ENCODE measurements at places on chromosomes 5 and 9.

DNA sequence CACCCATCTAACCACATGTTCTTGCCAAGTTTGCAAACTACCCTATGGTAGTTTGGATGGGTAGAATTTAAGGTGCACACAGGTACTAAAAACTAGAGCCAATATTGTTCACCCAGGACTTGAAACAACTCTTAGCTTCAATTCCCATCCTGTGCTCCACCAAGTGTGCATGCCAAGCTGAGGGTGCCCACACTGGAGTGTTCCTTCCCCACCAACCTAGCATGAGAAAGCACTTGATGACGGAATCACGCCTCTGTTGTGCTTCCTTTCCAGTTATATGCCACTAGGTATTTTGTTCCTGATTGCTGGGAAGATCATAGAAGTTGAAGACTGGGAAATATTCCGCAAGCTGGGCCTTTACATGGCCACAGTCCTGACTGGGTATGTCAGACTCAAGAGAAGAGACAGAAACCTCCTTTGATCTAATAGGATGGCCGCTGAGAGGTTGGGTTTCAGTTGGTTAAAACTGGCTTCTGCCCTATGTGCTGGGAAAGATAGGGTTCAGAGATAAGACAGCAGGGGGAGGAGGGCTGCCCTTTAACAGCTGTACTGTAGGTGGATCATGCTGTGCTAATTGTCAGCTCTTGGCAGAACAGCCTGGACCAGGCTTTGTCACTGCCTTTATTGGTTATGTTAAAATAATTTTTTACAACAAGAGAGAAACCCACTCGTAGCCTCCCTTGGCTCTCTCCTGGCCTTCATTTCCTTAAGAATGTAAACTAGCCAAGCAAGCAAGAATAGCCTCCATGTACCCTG, 83.5 kb downstream of the SLC1A1 start:
- no peak for DNase-seq

- DNase-seq: no peak
Measured at GRCh38 chr5:144198386-144198785, 27.7 kb downstream of the KCTD16 start.

- DNase-seq: peak; percentile 63
Measured at GRCh38 chr9:127776195-127776923, 2.1 kb downstream of the SH2D3C start.

- no peak for DNase-seq
Measured at GRCh38 chr9:133676450-133676849, 40.3 kb downstream of the DBH start.

- no peak for DNase-seq
Measured at GRCh38 chr5:109692852-109693251, 3.1 kb downstream of the MAN2A1 start.

DNA sequence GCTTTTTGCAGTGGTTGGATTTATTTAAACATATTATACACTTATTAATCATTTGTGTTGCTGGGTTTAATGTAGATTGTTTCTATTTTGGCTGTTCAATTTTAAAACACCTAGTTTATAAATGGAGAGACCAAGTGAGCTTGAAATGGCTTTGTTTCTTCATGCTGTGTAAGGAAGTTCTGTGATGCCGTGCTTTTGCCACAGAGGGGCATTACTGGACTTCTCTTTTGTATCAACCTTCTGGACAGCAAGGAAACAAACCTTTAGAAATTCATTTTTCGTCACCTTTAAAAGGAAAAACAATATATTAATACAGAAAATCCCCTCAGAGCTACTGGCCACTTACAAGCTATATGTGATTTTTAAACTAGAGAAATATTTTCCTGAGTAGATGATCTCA, 81.9 kb downstream of the DMRTA1 start:
- no peak for DNase-seq

GRCh38 chr5:156892223-156892622, 42.1 kb downstream of the PPP1R2B start:
- no peak for DNase-seq

DNA sequence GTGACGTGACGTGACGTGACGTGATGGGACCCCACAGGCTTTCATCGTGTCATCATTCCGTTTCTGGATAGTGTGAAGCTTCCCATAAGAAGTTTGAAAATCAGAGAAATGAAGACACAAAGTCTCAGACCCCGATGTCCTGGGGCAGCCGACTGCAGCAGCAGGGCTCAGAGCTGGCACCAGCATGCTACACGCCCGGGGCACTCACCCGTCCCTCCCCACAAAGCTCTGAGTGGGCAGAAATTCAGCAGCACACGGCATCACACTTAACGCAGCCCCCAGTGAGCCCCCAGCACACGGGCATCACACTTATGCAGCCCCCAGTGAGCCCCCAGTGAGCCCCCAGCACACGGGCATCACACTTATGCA, 42.2 kb downstream of the SLC12A7 start:
- no peak for DNase-seq

- DNase-seq: no peak
Measured at GRCh38 chr5:151002250-151002649, 18.1 kb upstream of the GPX3 start.

- no peak for DNase-seq
Measured at GRCh38 chr9:26163931-26164330, 485.7 kb upstream of the TUSC1 start.

GRCh38 chr9:106862110-106862820, 701 bp upstream of the ZNF462 start:
- no peak for DNase-seq

DNA sequence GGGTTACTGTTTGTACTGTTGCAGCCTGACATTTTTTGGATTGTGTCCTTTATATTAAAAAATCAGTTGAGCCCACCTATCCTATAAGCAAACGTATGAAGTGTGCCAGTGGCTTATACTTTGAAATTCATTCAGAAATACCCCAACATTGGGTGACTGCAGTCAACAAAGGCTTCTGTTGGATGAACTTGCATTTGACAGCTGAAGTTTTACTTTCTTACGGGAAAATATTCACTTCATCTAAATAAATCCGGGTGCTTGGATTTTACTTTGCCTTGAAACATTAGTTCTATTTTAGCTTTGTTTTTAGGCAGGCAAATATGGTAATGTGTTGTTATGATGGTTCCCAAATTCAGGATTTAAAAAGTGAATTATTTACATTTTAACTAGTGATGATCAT, 21.7 kb downstream of the EXOSC2 start:
- no peak for DNase-seq

- no peak for DNase-seq
Measured at GRCh38 chr5:146475906-146476305, 28.8 kb downstream of the TCERG1 start.

DNA sequence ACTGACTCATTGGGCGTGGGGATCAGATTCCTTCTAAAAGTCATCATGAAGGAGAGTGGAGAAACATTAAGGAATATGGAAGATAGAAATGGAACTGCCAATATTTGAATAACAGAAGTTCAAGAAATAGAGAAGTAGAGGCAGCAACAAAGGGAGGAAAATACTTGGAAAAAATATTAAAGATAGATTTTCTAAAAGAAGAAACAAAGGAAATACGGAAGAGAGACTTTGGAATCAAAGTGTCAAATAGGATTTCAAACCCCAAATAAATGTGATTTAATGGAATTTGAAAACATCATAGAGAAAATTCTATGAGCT, 605.1 kb upstream of the KLF4 start:
- no peak for DNase-seq

DNA sequence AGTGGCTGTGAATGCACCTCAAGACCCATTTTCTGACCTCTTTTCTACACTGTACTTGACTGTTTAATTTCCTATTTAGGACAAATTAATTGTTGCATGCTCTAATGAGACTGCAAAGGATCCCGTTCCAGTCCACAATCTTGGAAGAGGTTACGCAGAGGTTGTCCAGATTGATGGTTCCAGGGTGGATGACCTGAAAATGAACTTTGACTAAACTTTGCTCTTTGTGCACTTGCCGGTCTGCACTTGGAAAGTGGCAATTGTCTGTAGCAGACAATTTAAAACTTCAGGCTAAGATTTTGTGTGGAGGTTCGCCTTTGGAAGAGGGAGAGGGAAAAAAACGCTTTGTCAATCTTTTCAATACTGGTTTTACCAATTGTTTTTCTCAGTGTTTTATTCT, 267.8 kb downstream of the TMEM161B start:
- no peak for DNase-seq

- DNase-seq: no peak
Measured at GRCh38 chr9:92771309-92771708, 6.7 kb upstream of the BICD2 start.

GRCh38 chr5:33631786-33632185, 191.0 kb downstream of the TARS1 start:
- DNase-seq: no peak

DNA sequence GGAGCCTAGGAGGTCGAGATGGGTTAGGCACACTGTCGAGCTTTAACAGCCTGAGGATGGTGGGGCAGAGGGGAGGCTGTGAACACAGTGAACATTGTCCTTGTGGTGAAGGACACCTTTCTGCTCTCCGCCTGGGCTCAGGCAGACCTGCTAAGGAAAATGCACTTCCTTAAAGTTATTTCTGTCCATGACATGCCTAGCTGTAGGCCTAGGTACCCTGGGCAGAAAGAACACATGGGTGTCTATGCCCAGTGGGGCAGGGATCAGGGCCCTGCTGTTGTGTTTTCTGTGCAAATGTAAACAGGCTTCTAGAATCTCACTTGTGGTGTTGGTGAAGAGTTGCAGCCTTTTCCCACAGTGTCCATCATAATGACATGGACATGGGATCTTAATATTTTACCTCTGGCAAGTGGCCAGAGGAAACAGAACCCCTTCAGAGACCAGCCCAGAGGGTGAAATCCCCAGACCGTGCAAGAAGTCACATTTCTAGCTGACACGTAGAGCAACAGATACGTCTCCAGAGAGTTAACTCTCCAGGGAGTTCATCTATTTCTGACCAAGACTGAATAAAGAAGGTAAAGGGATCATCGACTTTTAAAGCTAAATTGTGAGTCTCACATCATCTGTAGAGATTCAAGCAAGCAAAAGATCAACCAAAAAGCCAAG, 79.2 kb downstream of the C9orf152 start:
- DNase-seq: no peak

- no peak for DNase-seq
Measured at GRCh38 chr5:107812570-107813141, 141.9 kb upstream of the EFNA5 start.

- DNase-seq: no peak
Measured at GRCh38 chr5:14155075-14155474, 11.9 kb downstream of the TRIO start.

DNA sequence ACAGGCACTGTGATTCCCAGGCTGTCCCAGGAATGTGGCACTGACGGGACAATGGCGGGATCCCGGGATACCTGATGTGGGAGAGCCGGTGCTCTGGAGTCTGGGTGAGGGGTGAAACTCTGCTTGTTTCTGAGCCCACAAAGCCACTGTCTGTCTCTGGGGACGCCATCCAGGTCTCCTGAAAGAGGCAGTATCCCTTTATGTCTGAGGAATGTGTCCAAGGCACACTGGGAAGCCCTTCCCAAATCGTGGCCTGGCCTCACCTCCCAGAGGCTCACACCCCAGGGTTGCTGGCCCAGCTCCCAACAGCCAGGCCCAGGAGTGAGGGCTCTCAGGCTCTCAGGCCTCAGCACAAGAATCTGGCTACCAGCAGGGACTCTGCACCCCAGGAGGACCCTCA, 27.1 kb downstream of the ORM2 start:
- DNase-seq: no peak

DNA sequence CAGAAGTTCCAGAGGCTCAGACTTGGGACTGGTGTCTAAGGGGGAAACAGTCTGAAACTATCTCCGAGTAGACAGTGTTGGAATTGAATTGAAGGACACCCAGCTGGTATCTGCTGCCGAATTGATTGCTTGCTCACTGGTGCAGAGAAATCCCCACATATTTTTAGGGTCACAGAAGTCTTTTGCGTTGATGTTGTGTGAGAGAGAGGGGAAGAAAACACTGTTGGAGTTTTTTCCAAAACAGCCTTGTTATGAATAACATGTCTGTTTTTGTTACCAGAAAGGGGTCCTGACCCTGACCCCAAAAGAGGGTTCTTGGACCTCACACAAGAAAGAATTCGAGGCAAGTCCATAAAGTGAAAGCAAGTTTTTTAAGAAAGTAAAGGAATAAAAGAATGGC, 81.3 kb downstream of the ALDH7A1 start:
- no peak for DNase-seq

- no peak for DNase-seq
Measured at GRCh38 chr9:37917801-37918664, 14.1 kb upstream of the SLC25A51 start.

DNA sequence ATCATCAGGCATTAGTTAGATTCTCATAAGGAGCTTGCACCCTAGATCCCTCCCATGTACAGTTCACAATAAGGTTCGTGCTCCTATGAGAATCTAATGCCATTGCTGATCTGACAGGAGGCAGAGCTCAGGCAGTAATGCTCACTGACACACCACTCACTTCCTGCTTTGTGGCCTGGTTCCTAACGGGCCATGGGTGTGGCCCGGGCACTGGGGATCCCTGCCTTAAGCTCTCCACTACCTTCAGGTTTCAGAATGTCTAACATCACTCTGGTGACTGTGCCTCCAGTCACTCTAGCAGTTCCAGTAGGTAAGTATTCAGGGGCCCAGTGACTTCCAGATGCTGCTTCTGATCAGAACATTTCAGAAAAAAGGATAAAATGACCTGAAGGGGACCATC, 152.4 kb downstream of the LRRC70 start:
- no peak for DNase-seq

DNA sequence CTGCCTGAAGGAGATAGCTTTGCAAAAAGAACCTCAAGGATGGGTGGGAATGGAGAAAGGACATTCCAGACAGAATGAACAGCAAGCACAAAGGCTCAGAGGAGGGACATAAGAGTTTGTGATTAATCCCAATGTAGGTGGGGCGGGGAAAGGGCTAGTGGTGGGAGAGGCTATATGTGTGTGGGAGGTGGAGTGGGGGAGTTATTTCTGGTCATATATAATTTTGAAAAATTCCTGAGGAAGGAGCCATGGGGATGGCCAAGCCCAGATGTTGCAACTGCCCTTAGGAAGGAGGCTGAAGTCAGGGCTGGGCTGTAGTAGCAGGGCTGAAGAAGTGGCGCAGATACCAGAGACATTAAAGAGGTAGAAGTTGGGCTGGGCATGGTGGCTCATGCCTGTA, 13.4 kb upstream of the CCL27 start:
- no peak for DNase-seq

DNA sequence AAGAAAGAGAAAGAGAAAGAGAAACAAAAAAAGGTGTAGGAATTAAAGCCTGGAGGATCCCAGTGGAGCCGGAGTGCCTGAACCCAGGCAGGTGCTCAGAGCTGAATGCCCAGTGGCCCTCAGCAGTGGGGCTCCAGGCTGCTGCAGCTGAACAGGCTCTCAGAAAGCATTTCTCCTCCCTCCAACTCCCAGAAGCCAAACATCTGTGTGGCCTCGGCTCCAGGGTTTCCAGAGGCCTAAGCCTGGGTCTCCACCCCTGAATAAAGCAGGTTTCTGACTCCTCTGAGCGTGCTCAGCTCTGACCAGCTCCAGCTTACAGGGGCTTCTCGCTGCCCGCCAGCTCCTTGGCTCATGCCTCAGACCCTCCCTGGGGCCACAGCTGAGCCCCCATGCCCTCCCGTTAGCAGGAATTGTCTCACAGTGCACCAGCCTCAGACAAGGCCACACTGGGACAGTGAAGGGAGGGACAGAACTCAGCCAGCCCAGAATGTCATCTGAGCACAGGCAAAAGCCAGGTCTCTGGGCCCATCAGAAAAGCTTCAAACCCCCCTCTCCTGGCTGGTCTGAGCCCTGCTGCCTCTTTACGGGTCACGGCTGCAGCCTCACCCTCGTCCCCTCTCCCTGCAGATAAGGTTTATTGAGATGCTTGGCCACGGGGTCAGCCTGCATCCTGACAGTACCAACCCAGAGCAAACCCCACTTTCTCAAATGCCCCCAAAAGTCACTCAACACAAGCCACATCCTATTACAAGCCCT, 114.4 kb upstream of the PPP1R26 start:
- DNase-seq: no peak

GRCh38 chr9:7053903-7054302, 296.1 kb downstream of the KDM4C start:
- DNase-seq: no peak
